AG08396 (cell line): ENCODE measurements at places on chromosomes 11 and 22.

GRCh38 chr11:61910187-61911127, 6.9 kb downstream of the RAB3IL1 start:
- DNase-seq = no peak

GRCh38 chr22:45551310-45552016, 48.8 kb downstream of the FBLN1 start:
- no peak for DNase-seq

DNA sequence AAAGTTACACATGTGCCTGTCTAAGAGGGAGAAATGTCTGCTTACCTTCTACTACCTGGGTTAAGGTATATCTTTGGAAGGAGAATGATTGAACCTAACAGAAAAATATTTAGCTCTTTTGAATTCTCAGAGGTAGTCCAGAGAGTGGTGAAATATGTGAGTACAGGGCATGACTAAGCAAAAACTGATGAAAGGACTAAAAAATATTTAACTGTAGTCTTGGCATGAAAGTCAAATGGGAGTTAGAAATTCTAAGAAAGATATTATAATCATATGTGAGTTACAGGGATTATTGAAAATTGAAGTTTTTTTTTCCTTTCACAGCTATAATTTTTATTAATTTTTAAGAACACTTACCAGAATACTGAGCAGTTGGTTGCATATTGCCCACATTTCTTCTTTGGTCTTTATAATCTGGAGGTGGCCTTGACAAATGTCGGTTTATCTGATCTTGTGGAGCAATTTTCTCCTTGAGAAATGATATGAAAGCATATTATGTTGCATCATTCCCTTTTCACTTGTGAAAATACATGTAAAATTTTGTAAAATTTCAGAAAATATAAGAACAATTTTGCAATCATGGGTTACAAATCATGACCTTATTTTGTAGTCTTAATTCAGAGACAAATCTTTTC, 61.4 kb upstream of the MTMR2 start:
- no peak for DNase-seq

DNA sequence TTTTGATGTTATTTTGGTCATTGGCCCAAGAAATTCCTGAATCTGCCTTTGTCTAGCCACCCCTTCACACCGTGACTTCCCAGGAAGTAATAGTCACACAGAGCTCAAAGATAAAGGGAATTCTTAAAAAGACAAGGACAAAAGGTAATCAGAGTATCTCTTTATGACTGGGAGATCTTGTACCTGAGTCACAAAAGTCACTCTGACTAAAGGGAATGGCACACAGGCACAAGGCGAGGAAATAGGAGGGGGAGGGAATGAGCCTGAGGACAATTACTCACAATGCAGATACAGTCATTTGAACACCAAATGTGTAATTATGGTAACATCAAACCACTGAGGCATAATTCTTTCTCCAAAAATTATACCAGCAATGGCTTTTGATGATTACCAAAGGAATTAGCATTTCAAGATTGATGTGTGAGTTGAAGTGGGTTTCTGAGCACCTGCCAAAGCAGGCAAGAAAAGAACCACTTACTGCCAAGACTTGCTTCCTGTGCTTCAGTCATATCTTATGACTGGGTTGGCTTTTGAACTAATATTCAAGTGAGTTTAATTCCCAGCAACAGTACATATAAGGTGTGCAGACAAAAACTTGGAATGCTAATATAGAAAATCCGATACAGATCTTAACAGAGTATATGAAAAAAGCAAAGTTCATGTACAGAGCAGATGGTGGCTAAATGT, 856.4 kb downstream of the LRRC4C start:
- DNase-seq = no peak

GRCh38 chr22:37457093-37457893, 28.9 kb downstream of the MFNG start:
- peak; percentile 80 for DNase-seq

DNA sequence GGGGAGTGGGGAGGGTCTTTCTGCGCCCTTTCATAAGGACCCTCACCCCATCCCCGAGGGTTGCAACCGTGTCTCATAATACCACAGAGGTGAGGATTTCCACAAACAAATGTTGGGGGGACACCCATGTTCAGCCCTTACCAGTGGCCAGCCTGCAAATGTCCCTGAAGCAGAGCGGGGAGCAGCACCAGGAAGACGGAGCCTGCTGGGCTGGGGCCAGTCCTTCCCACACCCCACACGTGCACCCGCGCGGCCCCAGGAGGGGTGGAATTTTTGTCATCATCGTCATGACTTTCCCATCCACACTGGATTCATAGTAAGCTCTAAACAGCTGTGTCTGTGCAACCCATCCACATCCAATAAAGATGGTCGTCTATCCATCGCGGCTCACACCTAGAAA, 409.8 kb downstream of the BRD1 start:
- no peak for DNase-seq
